CD4-positive, alpha-beta T cell treated with Interleukin-15 for 4 hours (primary cell): ENCODE measurements at places on chromosomes 3 and 15.

DNA sequence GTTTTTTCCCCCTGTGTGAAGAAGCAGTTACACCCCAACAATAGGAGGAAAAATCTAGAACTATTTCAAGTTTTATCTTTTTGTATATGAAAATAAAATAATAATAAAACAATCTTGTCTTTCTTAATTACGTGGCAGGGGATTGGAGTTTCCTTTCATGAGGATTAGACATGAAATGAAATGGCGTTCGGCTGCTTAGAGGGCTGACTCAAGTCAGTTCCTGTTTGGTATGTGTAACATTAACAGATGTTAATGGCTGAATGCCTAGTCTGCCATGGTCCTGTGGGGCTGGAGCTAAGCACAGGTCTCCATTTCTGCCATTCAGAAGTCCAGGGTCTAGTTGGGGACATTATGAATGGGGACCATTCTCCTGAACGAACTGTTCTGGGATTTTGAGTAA is 3.1 kb upstream of the EXOG start:
- no peak for DNase-seq

DNA sequence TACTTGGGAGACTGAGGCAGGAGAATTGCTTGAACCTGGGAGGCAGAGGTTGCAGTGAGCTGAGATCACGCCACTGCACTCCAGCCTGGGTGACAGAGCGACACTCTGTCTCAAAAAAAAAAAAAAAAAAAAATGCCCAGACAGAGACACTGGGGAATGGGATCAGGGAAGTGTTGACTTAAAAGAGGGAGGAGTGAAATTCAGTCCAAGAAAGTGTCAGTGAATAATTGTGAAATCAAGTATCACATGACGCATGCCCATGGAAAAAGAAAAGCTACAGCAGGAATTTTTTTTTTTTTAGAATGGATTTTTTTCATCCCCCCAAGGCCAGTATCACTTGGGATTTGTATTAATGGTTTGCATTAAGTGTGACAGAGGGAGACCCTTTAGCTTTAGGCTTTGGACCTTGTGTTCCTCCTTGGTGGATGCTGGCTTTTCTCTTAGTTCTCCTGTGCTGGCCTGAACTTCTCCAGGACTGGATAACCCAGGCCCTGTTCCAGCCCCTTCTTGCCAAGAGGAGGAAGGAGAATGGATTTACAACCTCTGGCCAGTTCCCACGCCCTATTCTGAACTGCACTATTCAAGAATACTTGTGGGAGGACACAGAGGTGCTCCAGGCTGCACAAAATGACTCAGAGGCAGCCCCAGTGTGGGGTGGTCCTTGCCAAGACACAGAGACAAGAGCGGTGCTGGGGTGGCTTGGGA is 36.7 kb upstream of the ZNF774 start:
- DNase-seq = no peak

GRCh38 chr3:8597219-8597853 is 47.3 kb downstream of the SSUH2 start:
- DNase-seq = no peak

DNA sequence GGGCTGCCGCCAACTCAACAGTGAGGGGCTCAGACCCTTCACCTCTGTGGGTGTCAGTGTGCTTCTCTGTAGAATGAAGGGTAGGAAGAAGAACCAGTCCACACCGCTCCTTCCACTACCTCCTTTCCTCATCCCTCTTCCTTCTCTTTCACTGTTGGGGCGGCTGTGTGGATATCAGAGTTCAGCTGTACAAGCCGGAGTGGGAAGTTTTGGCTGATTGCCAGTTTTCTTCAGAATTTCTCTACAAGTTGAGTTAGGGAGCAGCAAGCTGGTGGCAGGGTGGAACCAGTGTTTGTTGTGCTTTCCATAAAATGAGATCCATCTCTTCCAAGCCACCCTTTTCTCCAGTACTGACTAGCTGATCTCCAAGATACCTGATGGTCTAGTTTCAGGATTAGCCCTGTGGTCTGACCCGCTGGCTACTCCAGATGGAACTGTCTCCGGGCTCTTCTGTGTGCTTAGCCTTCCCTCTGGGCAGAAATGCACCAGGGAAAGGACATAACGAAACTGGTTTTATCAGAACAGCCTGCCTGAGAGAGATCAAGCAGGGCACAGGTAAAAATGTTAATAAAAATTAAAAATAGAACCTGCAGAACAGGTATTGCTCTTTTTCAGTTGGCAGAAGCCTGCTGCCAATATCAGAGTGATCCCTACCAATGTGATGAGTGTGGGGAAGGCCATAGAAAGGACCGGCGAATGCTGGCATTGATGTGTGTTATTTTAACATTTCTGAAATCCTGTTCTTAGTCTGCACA is 169.9 kb upstream of the TSC22D2 start:
- DNase-seq = no peak

DNA sequence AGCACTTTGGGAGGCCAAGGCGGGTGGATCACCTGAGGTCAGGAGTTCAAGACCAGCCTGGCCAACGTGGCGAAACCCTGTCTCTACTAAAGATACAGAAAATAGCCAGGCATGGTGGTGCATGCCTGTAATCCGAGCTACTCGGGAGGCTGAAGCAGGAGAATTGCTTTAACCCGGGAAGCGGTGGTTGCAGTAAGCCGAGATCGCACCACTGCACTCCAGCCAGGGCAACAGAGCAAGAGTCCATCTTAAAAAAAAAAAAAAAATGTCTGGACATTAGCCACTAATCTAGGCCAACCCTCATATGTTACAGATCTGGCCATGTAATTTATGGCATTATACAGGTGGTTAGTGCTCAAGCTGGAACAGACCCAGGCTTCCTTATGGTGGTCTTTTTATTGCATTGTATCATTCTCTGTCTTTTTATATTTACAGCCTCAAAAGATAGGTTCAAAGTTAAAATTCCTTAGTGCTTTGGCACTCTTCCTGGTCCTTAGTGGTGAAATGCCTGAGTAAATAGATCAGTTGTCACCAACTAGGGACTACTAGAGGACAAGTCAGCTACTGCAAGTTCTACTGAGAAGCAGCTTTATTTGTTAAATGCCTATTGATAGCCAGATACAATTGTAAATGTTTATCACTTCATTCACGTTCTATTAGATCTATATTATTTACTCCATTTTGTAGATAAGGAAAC is 16.0 kb downstream of the STARD9 start:
- no peak for DNase-seq

- no peak for DNase-seq
Observed at GRCh38 chr3:188128905-188129304, 25.1 kb upstream of the LPP start.

GRCh38 chr3:160260587-160261270 is 35.5 kb downstream of the C3orf80 start:
- no peak for DNase-seq

- no peak for DNase-seq
Observed at GRCh38 chr15:36527235-36528162, 51.9 kb upstream of the CDIN1 start.

GRCh38 chr3:106249159-106249558 is 380.3 kb upstream of the CBLB start:
- no peak for DNase-seq

DNA sequence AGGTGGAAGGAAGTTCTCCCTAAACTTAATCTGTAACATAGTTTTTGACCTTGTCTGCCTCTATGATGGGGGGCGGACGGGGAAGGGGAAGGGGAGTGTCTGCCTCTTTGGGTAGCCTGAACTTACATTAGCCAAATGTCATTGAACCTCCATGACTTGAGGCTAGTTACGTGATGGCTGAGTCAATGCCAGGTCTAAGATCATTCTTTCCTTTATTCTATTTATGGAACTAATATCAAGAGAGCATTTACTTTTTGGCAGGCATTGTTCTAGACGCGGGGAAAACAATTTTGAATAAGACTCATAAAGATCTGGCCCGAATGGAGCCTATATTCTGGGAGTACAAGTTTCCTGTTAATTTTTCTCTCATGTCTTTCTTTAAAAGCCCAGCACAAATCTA is 340.7 kb upstream of the C2CD4B start:
- DNase-seq = no peak

DNA sequence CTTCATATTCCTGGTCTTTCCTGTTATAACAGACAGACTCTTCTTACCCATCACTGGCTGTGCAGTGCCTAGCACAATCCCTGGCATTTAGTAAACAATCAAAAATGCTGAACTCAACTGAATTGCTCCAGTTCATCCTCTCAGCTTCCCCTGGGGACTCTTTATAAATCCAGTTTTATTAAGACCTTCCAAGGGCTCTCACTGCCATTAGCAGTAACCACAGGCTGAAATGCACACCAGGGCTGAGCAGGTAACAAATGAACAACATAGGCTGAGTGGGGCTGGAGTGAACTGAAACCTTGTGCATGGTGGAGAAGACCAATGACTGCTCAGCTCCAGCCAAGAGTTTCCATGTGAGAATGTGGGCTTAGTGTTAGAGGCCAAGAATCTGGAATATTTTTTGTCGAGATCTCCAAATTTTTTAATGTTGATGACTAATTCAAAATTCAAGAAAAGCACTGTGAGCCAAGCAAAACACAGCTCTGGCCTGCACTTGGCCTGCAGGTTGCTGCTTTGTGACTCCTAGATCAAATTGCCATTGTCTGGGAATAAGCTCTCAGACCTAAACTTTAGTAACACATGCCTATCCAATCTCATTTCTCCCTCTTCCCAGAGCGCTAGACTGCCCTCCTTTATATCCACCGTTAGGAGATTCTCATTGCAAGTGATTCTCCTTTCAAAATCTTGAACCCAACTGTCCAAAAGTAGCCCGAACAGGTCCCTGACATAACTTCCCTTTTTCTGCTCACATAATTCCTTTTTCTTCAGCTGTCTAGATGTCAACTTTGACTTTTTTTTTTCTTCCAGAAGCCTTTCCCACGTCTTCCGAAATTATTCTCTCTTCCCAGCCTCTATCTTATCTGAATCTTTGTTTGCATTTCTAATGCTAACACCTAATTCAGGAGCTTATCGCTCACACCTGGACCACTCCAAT is 7.4 kb downstream of the SQOR start:
- no peak for DNase-seq

DNA sequence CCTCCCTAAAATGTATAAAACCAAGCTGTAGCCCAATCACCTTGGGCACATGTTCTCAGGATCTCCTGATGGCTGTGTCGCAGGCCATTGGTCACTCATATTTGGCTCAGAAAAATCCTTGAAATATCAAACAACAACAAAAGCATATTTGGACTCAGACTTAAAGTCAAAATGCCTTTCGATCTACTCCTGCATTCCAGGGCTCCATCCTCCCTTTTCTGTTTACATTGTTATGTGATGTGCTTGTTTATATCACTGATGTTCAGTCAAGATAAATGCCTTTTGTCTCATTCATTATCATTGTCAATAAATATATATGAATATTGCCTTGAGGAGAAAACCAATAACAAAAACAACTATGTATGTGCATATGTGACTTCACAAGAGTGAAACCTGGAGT is 31.7 kb downstream of the HGD start:
- no peak for DNase-seq

GRCh38 chr3:38205472-38205805 is 40.1 kb downstream of the OXSR1 start:
- DNase-seq = no peak

- no peak for DNase-seq
Observed at GRCh38 chr3:161854232-161854771, 357.7 kb downstream of the OTOL1 start.

- no peak for DNase-seq
Observed at GRCh38 chr3:86826292-86826691, 164.7 kb downstream of the VGLL3 start.

DNA sequence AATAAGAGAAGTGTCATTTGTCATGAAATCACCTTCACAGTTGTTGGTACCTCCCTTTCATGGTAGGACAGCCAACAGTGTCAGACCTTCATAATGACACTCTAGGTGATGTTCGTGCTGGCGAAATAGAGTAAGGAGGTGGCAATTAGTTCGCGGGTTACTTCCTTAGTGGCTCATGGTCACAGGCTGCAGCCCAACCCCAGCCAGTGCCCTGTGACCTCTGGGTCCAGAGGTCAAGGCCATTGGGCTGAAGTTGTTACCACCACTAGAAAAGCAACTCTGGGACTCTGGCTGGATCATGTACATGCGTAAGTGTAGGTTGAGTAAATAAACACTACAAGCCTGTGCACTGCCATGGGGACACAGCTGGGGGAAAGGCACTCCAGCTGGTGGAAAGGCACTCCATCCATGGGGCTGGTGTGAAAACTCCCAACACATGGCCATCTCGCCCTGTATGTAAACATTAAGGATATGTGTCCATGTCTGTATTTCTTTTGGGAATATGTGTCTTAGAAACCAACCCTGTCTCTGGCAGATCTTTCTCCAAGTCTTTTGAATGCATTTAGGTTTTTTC is 106.7 kb downstream of the RYK start:
- no peak for DNase-seq

DNA sequence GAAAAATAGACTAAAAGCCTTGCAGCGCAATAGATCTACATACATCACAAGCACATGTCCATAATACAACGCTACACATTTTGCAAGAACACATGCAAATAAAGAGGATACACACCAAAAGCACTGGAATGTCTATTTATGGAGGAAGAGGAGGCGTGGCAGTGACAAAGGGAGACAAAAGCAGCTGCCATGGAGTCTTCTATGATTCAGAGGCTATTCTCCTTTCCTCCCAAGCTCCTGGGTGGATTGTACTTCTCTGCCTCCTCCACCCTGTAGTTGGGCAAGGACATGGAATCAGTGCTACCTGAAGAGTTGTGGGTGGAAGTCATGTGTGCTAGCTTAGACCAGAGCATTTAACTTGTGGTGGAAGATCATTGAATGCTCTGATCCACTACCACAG is 57.9 kb upstream of the ABHD2 start:
- DNase-seq = no peak

DNA sequence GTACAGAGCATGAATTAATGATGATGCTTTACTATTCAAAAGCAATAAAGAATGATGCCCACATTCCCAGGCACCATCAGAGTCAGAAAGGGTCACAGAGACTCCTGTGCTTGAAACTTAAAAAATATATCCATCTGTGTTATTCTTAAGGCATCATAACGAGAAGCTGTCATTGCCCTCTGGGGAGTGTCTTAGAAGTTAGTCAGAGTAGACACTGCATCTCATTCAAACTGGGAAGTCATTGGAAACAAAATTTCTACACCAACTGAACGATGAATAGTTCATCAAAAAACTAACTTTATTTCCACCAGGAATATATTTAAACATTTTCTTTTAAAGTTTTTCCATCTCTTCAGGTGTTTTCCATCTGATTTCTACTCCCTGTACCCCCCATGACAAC is 122.9 kb downstream of the RFTN1 start:
- no peak for DNase-seq

DNA sequence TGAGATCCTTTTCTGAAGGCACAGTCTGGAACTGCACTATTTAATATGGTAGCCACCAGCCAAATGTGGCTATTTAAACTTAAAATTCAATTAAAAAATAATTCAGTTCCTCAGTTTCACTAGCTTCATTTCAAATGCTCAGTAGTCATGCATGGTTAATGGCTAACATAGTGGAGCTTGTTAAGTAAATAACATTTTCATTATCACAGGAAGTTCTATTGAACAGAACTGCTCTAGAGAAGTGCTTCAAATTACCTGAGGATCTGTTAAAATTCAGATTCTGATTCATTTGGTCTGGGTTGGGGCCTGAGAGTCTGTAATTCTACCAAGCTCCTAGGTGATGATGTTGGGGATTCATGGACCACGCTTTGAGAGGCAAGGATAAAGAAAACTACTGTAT is 109.6 kb upstream of the THRB start:
- DNase-seq = no peak
